Activated CD4-positive, alpha-beta T cell treated with anti-CD3 and anti-CD28 coated beads, Interleukin-2, amount 50 U/mL, for 1 hour (primary cell): ENCODE measurements at places on chromosomes 2 and 18.
A peak's percentile ranks its signal among the peaks of the same experiment; 100 is the strongest.

DNA sequence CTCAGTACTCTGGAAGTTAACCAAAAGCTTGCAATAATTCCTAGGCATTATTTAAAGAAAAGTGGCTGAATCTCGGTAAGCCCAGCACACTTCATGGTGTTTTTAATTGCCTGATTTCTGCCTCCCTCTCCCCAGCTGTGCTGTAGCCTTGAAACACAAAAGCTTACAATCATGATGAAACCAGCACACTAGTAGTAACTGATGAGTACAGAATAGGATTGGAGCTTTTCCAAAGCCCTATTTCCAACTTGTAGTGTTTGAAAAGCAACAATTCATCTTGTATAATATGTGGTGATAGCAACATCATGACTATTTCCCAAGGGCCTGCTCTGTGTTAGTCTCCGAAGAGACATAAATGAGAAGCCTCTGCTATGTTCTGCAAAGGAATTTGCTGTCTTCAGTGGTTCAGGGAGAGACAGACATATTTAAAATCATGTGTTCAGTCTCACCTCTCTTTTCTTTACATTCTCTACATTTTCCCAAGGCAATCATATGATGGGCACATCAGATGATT lies 1015.0 kb downstream of the BCL11A start:
- DNase-seq = no peak

GRCh38 chr2:3631851-3632659 lies 25.9 kb upstream of the ALLC start:
- no peak for DNase-seq

DNA sequence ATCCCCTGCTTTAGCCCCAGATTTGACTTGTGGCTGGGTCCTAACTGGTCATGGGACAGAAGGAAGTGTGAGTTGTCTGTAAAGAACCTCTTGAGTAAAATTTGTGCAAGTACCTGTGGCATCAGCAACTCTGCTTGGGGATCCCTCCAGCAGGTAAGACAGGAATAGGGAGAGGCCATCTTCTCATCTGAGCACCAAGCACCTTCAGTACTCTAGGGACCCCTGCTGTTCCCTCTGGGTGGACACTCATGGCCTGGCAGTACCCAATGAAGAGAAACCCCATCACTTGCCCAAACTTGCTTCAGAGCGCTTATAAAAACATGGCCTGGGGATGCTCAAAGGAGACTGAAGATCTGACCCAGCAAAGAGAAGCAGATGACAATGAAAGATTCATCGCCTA lies 297.8 kb downstream of the SP3 start:
- DNase-seq = no peak

GRCh38 chr18:6219116-6219717 lies 195.5 kb downstream of the L3MBTL4 start:
- DNase-seq = no peak

GRCh38 chr2:142291969-142292368 lies 161.2 kb upstream of the LRP1B start:
- no peak for DNase-seq

GRCh38 chr18:48428475-48429177 lies 19.4 kb upstream of the ZBTB7C start:
- DNase-seq = no peak

GRCh38 chr2:74512744-74513604 lies 1.3 kb upstream of the TLX2 start:
- no peak for DNase-seq

DNA sequence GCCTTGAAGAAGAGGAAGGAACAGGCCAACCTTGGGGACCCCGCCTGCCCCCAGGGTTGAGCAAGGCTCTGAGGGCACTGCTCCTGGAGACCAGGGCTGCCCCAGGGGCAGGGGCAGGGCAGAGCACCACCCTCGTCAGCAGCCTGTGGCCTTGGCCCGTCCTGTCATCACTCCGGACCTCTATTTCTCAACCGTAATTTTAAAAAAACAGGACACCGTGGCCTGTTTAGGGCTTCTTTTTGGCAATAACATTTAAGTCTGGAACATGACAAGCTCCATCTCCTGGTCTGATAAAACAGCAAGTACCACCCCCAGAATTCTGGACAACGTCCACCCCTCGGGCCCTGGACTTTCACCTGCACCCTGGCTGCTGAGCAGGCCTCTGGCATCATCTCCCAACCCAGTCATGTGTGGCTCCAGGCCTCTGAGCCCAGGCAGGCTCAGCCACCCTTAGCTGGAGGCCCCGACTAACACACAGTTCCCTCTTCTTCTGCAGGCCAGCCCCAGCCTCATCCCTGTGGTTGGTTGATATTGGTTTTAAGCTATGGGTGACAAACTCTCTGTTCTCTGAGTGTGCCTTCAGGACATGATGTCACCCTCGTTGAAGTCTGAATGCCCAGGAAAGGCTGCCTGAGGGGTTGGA lies 22.6 kb upstream of the ID2 start:
- DNase-seq = no peak

- no peak for DNase-seq
Observed at GRCh38 chr2:140122001-140122400, 1341.8 kb upstream of the NXPH2 start.

DNA sequence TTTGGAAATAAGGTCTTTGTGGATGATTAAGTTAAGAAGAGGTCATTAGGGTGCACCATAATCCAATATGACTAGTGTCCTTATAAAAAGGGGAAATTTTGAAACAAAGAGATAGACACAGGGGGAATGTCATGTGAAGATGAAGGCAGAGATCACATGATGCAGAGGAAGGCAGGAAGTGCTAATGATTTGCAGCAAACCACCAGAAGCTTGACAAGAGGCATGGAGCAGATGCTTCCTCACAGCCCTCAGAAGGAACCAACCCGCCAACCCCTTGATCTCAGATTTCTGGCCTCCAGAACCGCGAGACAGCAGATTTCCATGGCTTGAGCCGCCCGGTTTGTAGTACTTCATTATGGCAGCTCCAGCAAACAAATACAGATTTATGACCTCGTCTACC lies 17.4 kb upstream of the SMARCAL1 start:
- DNase-seq = no peak

GRCh38 chr2:137117385-137117784 lies 352.0 kb downstream of the THSD7B start:
- no peak for DNase-seq

DNA sequence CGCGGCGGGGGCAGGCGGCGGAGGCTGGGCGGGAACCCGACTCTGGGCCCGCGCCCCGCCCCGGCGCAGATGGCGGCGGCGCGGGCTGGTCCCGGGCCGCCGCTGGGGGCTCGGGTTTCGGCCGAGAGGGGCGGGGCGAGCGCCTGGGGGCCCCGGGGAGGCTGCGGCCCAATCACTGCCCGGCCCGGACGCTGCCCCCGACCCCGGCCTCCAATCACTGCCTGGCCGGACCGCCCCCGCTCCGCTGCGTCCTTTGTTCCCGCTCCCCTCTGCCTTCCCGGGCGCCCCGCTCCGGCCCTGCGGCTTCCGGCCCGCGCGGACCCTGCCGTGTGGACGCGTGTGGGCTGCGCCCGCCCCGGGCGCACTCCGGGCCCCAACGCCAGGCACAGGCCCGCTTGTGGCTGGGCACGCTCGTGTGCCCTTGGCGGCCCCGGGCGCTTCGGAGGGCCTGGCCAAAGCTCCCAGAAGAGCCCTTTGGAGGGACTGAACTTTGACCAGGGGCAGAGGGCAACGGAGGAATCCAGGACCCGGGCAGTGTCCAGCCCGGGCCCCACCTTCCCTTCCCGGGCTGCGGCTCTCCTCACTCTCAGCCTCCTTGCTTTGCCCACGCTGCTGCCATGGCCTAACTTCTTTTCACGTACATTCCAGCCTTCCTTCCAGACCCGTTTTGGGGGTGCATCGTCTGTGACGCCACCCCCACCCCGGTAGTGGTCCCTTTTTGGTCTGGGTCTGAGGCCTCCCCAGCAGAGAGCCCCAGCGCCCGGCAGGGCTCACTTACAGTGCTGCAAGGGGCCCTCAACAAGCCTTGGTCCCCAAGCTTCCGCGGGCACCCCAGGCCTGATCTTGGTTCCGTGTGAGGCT lies 27.1 kb upstream of the PTMA start:
- no peak for DNase-seq

DNA sequence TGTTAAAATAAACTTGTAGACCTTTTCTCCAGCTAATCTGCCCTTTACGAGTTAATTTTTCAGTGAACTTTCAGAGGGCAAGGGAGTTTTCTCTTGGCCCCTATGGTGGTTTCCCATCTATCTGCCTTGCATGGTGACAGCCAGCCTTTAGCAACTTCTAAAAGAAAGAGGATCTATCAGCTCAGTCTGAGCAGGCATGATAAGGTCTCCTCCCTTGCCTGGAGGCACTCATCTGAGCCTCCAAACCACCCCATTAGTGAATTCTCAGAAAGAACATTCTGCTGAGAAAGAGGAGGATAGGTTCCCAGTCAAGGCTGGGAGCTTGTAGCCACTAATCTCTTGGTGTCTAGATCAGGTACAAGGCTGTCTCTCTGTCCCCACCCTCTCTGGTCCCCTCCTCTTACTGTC lies 10.7 kb upstream of the GYPC start:
- no peak for DNase-seq

GRCh38 chr18:1394966-1395365 lies 490.3 kb downstream of the ADCYAP1 start:
- no peak for DNase-seq

GRCh38 chr2:7997279-7997678 lies 684.6 kb upstream of the ID2 start:
- DNase-seq = no peak

GRCh38 chr18:79534356-79534755 lies 138.6 kb downstream of the NFATC1 start:
- DNase-seq = no peak

DNA sequence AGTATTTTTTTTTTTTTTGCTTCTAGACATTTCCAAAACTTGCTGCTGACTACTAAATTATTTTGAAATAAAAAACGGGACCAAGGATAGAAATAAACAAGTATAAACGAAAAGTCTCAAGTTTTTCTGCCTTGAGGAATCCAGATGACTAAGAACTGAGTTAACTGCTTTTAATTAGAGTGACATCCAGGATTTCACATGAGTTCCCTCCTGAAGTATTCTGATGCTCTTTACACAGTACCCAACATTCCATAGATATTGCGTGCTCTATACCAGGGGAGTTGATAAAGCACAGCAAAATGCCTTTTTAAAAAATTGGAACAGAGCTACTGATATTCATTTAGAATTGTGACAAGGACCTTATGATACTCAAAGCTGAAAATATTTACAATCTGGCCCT lies 618.0 kb downstream of the CCDC85A start:
- DNase-seq = no peak

- no peak for DNase-seq
Observed at GRCh38 chr2:47277187-47277586, 122.1 kb upstream of the STPG4 start.

DNA sequence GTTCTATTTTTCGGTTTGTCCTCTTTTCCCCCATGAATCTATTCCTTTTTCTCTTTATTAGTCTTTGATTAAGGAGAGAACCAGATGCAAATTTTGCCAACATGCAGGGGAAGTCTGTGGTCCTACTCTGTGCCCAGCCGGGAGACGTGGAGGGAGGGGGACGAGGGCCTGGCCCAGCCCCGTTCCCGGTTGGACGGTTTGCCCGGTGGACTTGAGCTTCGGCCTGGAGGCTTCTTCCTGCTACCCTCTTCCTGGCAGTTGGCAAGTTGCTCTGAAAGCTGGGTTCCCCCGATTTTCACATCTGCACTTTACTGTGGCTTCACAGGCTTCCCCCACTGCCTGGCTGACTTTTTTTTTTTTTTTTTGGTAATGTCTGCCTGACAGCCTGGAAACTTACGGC lies 39.3 kb upstream of the GBX2 start:
- no peak for DNase-seq

DNA sequence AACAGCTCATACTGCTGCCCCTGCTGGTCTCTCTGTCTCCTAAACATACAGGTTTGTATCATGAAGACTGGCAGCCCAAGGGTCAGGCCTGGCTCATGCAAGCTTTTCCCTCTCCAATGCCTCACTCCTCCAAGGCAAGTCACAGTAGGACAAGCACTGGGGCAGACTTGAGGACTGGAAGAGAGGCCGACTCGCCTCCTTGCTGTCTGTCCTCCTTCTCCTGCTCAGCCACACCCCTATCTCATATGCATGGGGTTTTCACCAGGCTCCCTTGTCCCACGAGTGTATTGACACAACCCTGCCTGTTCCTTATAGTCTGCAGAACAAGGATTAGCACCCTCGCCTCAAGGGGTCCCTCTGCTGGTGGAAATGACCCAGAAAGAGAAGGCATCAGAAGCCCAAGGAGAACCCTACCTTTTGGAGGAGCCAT lies 223.7 kb downstream of the SOX11 start:
- DNase-seq = no peak

DNA sequence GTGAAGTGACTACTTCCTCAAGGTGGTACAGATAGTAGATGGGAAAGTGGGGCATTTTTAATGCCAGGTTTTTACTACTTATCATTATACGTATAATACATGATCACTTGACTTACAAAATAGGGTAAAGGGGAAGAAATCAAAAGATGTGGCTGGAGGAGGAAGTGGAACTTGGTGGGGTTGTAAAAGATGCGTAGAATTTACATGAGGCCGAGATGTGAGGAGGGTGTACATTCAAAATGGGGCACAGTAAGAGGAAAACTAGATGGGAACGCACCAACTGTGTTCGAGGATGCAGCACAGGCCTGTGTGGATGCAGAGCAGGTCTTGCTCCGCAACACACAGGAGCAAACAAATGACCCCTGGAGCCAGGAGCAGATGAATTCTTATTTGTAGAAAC lies 403.3 kb downstream of the TXNL1 start:
- no peak for DNase-seq

DNA sequence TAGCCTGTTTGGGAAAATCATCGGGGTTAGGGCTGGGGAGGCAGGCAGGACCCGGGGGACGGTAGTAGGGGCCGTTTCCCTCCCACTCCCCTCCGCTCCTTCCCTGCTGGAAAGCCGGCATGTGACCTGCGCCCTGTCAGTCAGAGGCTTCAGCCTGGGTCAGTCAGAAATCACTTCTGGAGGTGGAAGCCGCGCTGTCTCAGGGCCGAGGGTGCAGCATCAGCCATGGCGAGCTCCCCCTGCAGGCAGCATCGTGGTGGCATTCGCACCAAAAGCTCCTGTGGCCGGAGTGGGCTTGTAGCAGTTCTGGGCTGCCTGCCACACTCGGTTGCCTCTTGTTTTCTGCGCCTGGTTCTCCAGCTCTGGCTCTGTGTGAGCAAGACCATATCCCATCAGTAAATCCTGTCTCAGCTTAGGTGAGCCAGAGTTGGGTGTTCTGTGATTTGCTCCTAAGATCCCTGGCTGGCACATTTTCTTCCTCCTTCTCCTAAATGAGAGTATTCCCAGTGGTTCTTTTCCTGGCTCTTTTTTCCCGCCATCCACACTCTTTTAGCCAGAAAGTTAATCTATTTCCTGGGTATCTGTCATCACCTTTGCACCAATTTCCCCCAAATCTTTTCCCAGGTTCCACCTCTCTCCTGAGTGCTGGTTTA lies 123.9 kb upstream of the CD302 start:
- DNase-seq = peak; percentile 73

- DNase-seq = no peak
Observed at GRCh38 chr2:237120916-237121315, 35.2 kb downstream of the COPS8 start.

DNA sequence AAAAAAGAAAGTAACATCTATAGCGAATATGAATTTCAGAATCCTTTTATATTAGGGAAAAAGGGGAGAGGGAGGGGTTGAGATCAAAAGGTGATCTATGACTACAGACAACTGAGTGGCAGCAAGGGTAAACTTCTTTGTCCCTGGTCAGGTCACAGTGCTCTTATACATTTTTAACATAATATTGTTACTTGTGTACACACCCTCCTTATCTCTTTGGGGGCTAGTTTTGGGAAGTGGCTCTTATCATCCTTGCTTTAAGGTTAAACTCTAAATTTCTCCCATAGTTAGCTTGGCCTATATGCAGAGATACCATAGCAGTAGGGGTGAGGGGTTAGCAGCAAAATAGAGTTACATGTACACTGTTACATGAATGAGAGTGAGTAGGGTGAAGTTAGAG lies 31.6 kb upstream of the ATG16L1 start:
- DNase-seq = no peak
